A673 (cell line): ENCODE measurements at places on chromosomes 3 and 15. TPM values are rescaled to one million over a fixed set of nuclear protein-coding genes. Genes with fewer than 3 reads are reported as not detected.
A peak's percentile ranks its signal among the peaks of the same experiment; 100 is the strongest.

DNA sequence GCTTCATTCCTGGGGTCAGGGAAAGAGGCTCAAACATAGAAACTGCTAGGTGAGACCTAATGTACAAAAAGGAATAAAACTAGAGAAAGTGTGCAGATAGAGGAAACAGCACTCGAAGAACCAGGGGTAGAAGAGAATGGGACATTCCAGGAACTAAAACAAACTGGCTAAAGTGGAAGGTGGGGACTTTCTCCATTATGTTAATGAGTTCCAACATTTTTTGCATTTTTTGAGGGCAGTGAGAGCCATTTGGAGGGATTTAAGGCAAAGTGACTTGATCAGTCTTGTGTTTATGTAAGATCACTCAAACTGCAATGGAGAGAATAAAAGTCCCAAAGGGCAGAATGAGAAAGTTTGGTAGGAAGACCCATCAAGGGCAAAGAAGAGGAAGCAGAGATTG lies 20.6 kb upstream of the SLC4A7 start:
- DNase-seq: no peak

GRCh38 chr3:84893211-84893610 lies 65.6 kb upstream of the CADM2 start:
- no peak for DNase-seq

DNA sequence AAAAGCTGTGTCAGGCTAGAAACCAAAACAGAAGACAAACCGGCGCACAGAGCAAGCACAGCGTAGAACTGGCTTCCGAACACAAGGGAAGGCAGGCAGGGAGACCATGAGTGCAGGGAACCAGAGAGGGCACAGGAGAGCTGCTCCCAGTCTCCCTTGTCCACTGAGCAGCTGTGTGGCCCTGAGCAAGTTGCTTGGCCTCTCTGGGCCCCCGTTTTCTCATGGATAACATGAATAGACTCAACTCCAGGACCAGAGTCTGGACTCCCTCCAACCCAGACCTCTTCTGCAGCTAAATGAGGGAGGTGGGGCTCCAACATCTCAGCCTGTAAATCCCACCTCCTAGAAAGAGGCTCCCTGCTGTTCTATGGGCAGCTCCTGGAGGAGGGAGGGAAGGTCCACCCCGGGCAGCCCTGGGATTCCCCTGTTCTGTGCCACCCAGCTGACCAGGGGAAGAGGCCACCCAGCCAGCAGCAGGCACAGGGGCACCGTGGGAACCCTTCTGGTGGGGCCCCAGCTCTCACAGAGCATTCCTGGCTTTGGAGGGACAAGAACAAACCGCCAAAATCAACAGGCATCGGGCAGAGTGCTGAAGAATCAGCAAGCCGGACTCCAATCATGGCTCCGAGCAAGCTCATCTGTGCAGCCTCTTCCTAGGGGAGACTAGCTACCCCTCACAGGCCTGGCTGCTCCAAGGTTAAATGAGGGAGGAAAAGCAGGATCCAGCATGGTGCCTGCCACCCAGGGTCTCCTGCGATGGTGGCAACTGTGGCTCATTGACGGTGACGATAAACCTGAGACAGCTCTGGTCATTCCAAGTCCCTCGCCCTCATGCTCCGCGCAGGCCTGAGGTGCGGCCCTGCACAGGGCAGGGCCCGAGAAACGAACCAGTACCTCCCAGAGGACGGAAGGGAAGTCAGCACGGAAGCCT lies 15.1 kb downstream of the XXYLT1 start:
- DNase-seq: peak; percentile 46

- DNase-seq: no peak
Measured at GRCh38 chr3:56960234-56960917, 100.1 kb upstream of the SPATA12 start.

DNA sequence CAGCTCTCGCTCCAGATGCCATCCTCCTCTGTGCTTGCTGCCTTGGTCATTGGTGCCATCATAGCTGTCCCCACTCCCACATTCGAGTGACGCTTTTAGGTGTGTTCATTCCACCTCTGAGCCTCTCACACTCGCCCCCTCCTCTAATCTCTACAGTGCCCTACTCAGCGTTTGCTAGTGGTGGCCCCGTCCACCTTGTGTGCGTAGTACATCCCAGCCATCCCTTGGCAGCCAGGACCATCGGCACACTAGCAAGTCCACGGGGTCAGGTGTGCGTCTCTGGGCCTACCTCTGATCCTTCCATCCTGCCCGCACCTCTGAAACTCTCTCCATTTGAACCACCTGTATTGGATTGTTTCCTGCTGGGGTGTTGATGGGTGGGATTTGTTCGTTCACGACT lies 54.2 kb upstream of the RGMA start:
- DNase-seq: no peak

ROBO1 gene
- 67.6 TPM in 2 replicates for total RNA-seq

INTS14 gene
- 38.0 and 39.9 TPM in 2 replicates for total RNA-seq

STAB1 gene
- total RNA-seq: 0.41 TPM in 1 of 2 replicates, not detected in the other

TRIM59 gene
- 12.8 and 15.3 TPM in 2 replicates for total RNA-seq

GADL1 gene
- 13.8 and 17.3 TPM in 2 replicates for total RNA-seq
